ENCODE measurements at places on chromosomes 6 and 20. TPM values are rescaled to one million over a fixed set of nuclear protein-coding genes. Genes with fewer than 3 reads are reported as not detected.

NINL gene
- total RNA-seq, result 3.9 TPM

DNA sequence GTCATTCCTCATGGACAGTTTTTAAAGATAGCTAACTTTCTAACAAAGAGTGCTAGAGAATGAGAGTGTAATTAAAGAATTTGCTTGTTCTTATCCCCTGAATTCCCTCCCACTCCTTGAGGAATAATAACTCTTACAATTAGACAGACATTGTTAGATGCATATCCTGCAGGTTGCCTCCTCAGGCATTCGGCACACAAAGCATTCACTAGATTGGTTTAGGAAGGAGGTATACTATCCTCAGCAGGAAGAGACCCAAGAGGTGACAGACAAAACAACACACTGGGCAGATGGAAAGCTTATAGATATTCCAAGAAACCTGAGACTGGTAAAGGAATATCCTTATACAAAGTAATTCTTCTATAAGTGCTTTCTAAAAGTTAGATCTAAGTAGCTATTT lies 109.1 kb upstream of the FAM184A start:
- DNase-seq, result no peak

GRCh38 chr6:159726255-159726917 lies 920 bp upstream of the WTAP start:
- DNase-seq, result no peak

GRCh38 chr20:14518648-14519047 lies 181.2 kb upstream of the FLRT3 start:
- no peak for DNase-seq

GRCh38 chr6:85942844-85943243 lies 300.2 kb upstream of the SYNCRIP start:
- no peak for DNase-seq

- DNase-seq, result no peak
Observed at GRCh38 chr6:9025228-9025627, 589.9 kb upstream of the SLC35B3 start.

GRCh38 chr6:1496836-1497760 lies 107.7 kb downstream of the FOXF2 start:
- DNase-seq, result no peak

DNA sequence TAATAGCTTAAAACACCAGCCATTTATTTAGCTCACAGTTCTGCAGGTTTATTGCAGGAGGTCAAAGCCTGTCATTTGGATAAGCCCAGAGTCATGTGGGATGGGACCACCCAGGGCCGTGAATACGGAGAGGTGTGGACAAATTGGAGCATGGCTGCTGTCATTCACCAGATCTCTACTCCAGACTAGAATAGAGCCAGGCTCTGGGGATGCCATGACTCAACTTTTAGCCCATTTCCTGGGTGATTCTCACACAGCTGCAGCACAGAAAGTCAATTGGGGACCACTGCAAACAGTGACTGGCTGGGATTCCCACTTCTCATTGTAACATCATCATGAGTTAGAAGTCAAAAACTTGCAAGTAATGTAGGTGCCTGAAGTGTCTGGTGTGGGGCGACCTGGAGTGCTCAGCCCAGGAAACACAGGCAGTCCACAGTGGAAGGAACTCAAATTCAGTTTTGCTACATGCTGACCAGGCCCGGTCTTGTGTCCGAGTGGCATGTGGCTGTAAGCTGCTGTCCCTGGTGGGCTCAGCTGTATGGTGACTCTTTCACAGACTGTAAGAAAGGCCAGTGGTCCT lies 174.3 kb downstream of the SCP2D1 start:
- DNase-seq, result no peak

DNA sequence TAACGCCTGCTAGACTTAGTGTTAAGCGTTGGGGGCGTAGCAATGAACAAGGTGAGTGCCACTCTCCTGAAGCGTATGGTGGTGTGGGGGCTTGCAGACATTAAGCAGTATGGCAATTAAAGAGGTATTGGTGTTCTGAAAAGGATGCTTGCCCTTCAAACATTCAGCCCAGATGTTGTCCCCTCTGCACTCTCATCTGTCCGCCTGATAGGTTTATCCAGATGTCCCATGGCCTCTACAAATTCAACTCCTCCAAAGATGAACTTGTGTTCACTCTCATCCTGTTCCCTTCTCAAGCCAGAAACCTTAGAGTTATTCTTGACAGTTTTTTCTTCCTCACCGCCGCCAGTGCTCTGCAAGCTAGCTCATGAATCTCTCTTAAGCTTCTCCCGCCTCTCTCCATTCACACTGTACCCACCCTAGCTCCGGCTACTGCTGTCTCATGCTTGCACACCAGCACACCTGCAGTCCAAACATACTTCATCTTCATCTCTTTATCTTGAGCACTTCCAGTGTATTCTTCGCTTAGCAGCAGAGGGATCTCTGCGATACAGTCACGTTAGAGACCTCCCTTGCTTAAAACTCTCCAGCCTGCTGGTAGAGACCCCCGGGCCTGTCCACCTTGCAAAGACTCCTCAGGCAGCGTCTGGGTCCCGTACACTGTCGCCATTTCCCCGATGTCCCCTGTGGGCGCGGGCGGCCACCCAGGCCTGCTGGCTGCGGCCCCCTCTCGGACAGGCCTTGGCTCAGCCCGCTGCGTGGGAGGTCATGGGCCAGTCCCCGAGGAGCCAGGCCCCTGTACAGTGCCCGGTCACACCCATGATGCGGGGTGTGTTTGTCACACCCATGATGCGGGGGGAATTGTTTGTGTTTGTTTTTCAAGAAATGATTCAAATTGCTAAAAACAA lies 962 bp downstream of the DDX27 start:
- no peak for DNase-seq

ABHD16B gene
- not detected for total RNA-seq

ADAT2 gene
- 27.0 TPM for total RNA-seq

DNA sequence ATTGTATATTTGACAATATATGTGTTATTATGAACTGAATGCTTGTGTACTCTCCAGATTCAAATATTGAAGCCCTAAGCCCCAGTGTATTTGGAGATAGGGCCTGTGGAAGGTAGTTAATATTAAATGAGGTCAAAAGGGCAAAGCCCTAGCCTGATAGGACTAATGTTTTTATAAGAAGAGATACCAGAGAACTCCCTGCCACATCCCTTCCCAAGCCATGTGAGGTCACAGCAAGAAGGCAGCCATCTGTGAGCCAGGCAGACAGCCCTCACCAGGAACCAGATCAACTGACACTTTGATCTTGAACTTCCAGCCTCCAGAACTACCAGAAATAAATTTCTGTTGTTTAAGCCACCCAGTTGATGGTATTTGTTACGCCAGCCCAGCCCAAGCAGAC lies 36.4 kb upstream of the FBXL4 start:
- DNase-seq, result no peak

GRCh38 chr6:123904228-123904627 lies 100.6 kb downstream of the NKAIN2 start:
- no peak for DNase-seq

- no peak for DNase-seq
Observed at GRCh38 chr20:16407251-16408067, 165.8 kb downstream of the KIF16B start.

- DNase-seq, result no peak
Observed at GRCh38 chr6:159914565-159914923, 23.8 kb downstream of the MAS1 start.

- no peak for DNase-seq
Observed at GRCh38 chr6:157194643-157195042, 128.7 kb downstream of the TMEM242 start.

- no peak for DNase-seq
Observed at GRCh38 chr6:43097098-43097489, 21.0 kb downstream of the PTK7 start.

CGA gene
- not detected for total RNA-seq

- DNase-seq, result no peak
Observed at GRCh38 chr20:52481443-52481842, 289.9 kb upstream of the ZFP64 start.

C6orf141 gene
- total RNA-seq, result 1.0 TPM

- no peak for DNase-seq
Observed at GRCh38 chr6:2921520-2922115, 18.5 kb upstream of the SERPINB9 start.

MMP24 gene
- total RNA-seq, result not detected

DNA sequence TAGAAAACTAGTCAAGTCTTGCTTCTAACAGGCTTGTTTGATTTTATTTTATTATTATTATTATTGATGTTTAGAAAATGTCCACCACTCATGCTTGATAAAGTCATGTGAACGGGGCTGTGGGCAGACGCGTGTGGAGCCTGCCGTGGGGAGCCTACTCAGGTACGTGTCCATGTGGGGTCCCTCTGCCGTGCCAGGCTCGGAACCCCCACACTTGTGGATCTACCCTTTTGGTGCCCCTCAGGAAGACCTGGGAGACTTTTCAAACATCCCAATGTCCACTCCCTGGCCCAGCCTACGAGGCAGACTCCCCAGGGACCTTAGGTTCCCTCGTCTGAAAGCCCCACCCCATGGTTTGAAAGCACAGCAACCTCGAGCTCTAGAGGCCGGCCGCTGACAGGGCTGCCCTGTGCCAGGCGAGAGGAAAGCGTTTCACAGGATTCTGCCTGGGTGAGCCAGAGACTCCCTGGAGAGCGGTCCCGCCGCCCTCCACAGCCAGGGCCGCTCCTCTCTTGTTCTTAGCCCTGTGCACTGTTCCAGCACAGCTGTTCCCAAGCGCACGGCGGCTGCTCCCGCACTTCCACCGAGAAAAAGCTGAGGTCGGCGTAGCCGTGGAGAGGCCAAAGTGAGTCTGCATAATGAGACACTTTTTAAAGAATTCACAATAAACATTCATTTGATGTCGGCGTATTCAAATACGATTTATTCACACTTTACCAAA lies 249.7 kb downstream of the TTLL2 start:
- no peak for DNase-seq

DNA sequence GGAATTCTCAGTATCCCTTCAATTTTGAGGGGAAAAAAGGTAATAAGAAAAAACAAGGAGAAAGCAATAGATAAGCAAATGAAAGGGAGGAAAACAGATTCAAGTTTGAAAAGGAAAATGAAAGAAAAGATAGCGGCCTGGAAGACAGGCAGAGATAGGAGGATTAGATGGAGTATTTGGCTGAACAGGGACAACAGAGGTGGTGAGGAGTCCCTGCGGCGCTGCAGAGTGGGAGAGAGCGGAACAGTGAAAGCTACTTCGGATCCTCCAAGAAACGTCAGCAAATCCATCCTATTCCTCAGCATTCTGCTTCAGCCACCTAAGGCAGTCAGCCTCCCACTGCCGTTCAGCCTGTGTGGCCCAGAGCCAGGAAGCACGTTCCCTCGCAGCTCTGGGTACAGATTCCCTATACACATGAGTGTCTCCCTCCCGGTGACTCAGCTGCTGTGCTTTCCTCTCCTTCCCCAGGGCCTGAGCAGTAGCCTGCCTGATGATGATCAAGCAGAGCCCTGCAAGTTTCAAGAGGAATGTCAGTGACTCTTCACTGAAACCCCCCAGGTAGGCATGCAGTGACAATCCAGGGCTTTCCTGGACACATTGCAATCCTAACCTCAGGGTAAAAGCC lies 43.4 kb upstream of the CDYL start:
- DNase-seq, result no peak

GRCh38 chr6:43779852-43780236 lies 9.8 kb downstream of the VEGFA start:
- DNase-seq, result no peak

ZKSCAN8 gene
- total RNA-seq, result 14.4 TPM

DNA sequence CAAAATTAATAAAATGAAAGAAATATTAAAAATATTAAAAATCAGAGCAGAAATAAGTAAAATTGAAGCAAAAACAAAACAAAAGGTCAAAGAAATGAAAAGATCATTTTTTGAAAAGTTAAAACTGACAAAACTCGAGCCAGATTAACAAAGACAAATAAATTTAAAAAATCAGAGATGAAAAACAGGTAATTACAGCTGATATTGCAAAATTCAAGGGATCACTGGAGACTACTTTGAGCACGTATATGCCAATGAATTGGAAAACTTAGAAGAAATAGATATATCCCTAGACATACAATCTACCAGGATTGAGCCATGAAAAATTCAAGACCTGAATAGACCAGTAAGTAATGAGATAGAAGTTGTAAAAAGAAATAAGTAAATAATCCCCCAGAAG lies 446.2 kb upstream of the EYS start:
- no peak for DNase-seq

MUC21 gene
- total RNA-seq, result not detected

PHACTR1 gene
- total RNA-seq, result not detected

- DNase-seq, result no peak
Observed at GRCh38 chr20:58549231-58550209, 34.3 kb upstream of the APCDD1L start.

Measured in activated CD4-positive, alpha-beta memory T cell treated with anti-CD3 and anti-CD28 coated beads for 36 hours (primary cell).